DMS79 treated with DMSO at 0.1 percent for 48 hours (cell line): ENCODE measurements at places on chromosomes 16 and 17.

GRCh38 chr16:55832425-55832772 lies 497 bp downstream of the CES1 start:
- no peak for DNase-seq

GRCh38 chr17:17626151-17626805 lies 34.8 kb upstream of the PEMT start:
- no peak for DNase-seq

DNA sequence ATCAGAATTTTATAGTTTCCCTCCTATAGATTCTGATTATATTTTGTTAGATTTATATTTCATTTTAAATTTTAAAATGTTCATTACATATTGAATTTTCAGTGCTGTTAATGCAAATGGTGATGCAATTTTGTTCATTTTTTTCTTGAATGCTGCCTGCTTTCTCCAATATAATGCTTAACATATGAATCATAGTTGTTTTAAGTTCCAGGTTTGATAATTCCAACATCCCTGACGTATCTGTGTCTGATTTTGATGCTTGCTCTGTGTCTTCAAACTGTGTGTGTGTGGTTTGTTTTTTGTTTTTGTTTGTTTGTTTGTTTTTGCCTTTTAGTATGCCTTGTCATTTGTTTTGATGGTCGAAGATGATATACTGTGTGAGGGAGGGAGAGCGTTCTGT lies 134.7 kb upstream of the ELAC2 start:
- DNase-seq, result no peak

- no peak for DNase-seq
These were observed 22.3 kb downstream of the MOSMO start for GRCh38 chr16:22030087-22030812.

DNA sequence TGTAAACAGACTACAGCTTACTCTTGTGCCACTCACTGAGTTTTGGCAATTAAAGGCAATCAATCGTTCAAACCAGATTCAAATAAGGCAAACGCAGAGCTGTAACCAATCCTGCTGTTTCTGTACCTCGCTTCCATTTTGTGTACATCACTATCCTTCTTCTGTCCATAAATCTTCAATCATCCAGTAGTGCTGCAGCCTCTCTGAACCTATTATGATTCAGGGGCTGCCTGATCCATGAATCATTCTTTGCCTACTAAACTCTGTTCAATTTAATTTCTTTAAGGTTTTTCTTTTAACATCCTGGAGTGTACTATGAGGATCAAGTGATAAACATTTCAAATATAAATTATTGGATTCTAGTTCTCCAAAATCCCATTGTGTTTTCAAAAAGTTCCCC lies 93.9 kb downstream of the CEP112 start:
- DNase-seq, result no peak

DNA sequence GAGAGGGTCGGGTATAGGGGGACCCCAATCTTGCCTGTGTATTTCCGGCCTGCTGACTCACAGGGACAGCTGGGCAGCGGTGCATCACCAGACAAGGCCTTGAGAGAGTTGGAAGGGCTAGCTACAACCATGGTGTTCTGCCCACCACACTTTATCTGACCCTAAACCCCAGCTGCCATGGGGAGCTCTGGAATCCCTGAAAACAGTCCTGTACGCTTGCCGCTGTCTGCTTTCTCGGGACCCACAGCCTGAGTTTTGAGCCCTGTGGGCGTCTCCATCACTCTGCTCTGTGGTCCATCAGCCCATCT lies 100.4 kb upstream of the GSE1 start:
- DNase-seq, result no peak

GRCh38 chr16:77897129-77897437 lies 108.7 kb downstream of the VAT1L start:
- DNase-seq, result no peak

GRCh38 chr16:15898654-15899053 lies 10.3 kb upstream of the CEP20 start:
- no peak for DNase-seq

- DNase-seq, result no peak
These were observed 16.2 kb downstream of the UNC13D start for GRCh38 chr17:75828076-75828400.

DNA sequence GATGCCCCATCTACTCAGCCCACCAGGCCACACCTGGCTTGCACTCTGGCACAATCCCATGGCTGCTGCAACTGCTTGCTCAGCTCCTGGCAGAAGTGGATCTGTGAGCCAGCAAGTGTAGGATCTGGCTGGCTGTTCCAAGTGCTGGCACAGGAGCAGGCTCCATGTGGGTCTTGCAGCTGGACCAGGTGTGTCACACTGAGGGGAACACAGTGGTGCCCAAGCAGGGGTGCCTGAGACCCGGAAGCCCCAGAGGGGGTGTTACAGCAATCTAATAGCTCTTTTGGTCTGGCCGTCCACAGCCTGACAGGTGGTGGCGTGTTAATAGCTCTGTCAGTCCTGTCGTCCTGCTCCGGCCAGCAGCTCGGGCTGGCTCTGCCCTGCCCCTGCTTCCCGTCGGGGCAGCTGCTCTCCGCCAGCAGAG lies 19.6 kb upstream of the GOT2 start:
- DNase-seq, result no peak

DNA sequence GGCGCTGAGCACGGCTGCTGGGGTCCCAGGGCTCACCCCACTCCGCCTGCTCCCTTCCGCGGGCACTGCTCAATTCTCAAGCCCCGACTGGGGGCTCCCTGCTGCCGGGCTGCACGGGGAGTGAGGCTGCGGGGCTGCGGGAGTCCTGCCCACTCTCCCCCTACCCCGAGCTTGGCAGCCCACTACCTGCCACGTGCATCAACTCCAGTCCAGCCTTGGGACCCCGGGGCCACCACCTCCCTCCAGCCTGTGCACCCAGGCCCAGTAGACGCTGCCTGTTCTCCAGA lies 43.3 kb upstream of the SSTR5 start:
- no peak for DNase-seq

DNA sequence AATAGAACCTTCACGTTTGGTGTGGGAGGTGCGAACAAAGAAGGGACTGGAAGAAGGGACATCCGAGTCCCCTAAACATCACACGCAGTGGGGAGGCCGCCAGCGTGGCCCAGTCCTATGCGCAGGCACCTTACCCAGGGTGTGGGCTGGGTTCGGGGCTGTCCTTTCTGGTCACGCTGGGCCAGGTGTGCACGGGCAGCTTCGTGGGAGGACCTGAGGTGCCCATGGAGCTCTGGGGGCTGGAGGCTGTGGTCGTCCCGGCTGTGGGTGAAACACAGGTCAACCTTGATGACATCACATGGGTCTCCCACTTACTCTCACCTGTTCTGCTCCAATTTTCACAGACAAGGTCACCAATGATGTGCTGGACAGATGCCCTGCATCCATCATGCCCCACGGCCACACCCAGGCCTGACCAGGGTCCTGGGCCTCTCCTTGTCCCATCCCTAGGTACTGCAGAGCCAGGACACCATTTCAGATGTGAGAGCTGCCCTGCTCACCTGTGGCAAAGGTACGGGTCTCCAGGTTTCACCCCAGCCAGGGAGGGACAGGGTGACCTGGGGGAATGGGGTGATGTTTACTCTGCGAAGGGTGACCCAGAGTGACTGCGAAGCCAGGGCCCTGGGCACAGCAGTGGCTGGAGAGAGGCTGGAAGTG lies 3.1 kb downstream of the CD300C start:
- DNase-seq, result no peak

GRCh38 chr17:33525186-33525585 lies 232.1 kb upstream of the ASIC2 start:
- no peak for DNase-seq

DNA sequence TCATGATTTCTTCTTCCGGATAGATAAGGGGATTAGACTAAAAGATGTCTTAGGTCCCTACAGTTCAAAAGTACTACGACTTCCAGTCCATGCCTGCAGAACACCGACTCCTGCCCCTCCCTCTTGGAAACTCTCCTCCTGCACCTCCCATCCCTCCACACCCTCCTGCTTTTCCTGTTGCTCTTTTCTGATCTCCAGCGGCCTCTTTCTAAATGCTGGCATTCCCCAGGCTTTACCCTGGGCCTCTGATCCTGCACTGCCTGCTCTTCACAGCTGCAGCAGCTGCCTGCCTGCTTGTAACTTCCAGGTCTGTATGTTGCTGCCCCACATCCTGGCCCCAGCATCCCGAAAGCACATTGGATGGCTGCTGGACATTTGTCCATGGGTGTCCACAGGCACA lies 154.2 kb downstream of the KCNJ12 start:
- no peak for DNase-seq

DNA sequence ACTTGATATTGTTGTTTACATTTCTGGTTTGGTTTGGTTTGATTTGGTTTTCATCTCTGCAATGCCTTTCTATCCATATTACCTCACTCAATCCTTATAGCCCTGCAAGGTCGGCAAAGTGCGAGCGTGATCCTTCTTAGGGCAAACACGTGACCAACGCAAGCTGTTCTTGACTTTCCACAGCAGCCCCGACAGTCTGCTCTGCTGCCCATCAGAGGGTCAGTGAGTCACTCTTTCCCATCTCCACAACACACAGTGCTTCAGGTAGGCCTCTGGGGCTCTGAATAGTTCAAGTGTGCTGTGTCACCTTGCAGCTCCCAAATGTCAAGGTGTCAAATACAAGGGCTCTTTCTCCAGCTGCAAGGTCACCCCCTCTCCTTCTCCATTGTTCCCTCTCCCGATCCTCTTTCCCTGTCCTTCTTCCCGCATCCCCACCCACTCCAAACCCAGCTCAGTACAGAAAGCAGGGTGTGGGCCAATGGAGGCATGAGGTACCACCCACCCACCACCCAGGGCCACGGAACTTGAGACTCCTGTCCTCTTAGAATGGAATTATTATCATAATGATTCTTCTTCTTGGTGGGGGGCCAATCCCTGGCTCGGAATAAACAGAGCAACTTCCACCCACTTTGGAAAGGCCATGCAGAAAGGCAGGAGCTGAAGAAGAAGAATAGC lies 139.7 kb downstream of the SLC39A11 start:
- no peak for DNase-seq

- no peak for DNase-seq
These were observed 26.8 kb upstream of the GOSR1 start for GRCh38 chr17:30450125-30451027.

- DNase-seq, result no peak
These were observed 11.3 kb upstream of the DNASE1 start for GRCh38 chr16:3643095-3643730.

DNA sequence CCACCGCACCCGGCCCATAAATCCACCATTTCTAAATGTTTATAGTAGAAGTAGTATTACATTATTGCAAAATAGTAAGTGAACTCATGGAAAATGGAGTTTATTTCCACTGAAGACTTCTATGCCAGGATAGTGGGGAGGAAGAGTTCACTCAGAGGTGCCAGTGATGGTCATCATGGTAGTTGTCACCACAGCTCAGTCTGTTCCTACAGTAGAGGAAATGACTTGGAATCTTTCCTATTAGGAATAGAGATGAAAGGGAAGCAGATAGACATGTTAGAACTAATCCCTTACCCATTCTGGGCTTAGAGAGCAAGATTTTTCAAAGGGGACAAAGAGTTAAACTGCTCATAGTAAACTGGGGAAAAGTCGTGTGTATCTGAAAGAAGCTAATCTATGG lies 20.1 kb downstream of the MRPL45 start:
- DNase-seq, result no peak

DNA sequence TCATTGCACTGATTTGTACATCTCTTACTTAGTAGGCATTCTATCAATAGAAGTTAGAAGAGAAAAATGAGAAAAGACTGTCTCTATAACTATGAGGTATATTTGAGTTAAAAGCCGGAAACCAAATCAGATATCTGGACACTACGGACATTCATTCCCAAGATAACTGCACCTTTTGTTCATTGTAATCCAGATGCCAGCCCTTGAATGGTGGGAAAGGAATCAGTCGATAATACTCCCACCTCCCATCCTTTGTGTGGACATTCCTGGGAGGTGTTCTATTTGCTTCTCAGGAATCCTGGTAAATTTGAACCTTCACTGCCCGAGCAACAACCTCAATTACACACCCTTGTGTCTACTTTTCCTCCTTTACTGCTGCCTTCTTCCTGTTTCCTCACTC lies 225.2 kb downstream of the CHD9NB start:
- no peak for DNase-seq

GRCh38 chr17:46780003-46780373 lies 38.5 kb downstream of the WNT3 start:
- DNase-seq, result no peak

DNA sequence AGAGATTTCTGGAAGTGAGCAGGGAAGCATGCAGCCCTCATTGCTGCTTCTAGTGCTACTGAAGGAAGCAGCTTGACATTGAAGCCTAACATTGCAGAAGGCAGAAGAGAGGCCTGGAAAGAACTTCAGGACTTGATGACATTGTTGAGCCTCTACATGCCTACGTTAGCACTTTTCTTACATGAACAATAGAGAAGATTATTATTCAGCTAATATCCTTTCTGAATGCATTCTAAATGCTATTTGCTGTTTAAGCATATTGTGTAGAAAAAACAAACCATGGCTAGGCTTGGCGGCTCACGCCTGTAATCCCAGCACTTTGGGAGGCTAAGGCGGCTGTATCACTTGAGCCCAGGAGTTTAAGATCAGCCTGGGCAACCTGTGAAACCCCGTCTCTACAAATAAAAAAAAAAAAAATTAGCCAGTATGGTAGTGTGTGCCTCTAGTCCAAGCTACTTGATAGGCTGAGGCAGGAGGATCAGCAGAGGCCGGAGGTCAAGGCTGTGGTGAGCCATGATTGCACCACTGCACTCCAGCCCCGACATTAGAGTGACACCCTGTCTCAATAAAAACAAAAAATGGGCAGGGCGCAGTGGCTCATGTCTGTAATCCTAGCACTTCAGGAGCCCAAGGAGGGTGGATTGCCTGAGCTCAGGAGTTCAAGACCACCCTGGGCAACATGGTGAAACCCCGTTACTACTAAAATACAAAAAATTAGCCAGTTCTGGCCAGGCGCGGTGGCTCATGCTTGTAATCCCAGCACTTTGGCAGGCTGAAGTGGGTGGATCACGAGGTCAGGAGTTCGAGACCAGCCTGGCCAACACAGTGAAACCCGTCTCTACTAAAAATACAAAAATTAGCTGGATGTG lies 2.2 kb upstream of the AURKB start:
- DNase-seq, result no peak

- no peak for DNase-seq
These were observed 134.1 kb downstream of the RGS9 start for GRCh38 chr17:65271296-65271695.
